ENCODE measurements at places on chromosomes 1 and 21. TPM values are rescaled to one million over a fixed set of nuclear protein-coding genes. Genes with fewer than 3 reads are reported as not detected.

The APCS gene
- 0.06 TPM for polyA plus RNA-seq

The MYBPH gene
- 0.45 TPM for polyA plus RNA-seq

The HNRNPCL1 gene
- not detected for polyA plus RNA-seq

The CNTN2 gene
- 1.2 TPM for polyA plus RNA-seq

The DNM3 gene
- 2.2 TPM for polyA plus RNA-seq

The XCL1 gene
- polyA plus RNA-seq = 1.6 TPM

The CR1 gene
- polyA plus RNA-seq = 0.66 TPM

The POLR3C gene
- polyA plus RNA-seq = 26.1 TPM

The CEP85 gene
- 11.7 TPM for polyA plus RNA-seq

The CTTNBP2NL gene
- 21.6 TPM for polyA plus RNA-seq

The AMIGO1 gene
- 2.0 TPM for polyA plus RNA-seq

The SV2A gene
- polyA plus RNA-seq = 5.1 TPM

The PDC gene
- 0.25 TPM for polyA plus RNA-seq

The PLPP3 gene
- 74.8 TPM for polyA plus RNA-seq

The TEX38 gene
- 0.09 TPM for polyA plus RNA-seq

The PLCH2 gene
- polyA plus RNA-seq = 5.0 TPM

The BRDT gene
- not detected for polyA plus RNA-seq

The CYP4X1 gene
- polyA plus RNA-seq = 3.0 TPM

The RHBDL2 gene
- polyA plus RNA-seq = 0.72 TPM

The HDAC1 gene
- polyA plus RNA-seq = 153 TPM

The BARHL2 gene
- not detected for polyA plus RNA-seq

The GSTM5 gene
- polyA plus RNA-seq = 7.2 TPM

The OXCT2 gene
- polyA plus RNA-seq = 2.4 TPM

The SPRR1B gene
- not detected for polyA plus RNA-seq

The ATP5PB gene
- 333 TPM for polyA plus RNA-seq

The MYCL gene
- polyA plus RNA-seq = 8.5 TPM

The MRPL39 gene
- polyA plus RNA-seq = 33.4 TPM

The OR6K3 gene
- polyA plus RNA-seq = not detected

The KCNA10 gene
- not detected for polyA plus RNA-seq

The BTF3L4 gene
- polyA plus RNA-seq = 39.6 TPM

The OR2M3 gene
- polyA plus RNA-seq = not detected

The C8A gene
- 0.34 TPM for polyA plus RNA-seq

The CD1D gene
- polyA plus RNA-seq = 5.7 TPM

The BMP8B gene
- polyA plus RNA-seq = 8.1 TPM

The NR1I3 gene
- 13.1 TPM for polyA plus RNA-seq

The OR2T2 gene
- polyA plus RNA-seq = not detected

The CR2 gene
- 0.27 TPM for polyA plus RNA-seq

The BATF3 gene
- polyA plus RNA-seq = 3.0 TPM

The RBM11 gene
- polyA plus RNA-seq = 2.2 TPM

The OVAAL gene
- polyA plus RNA-seq = not detected

The FAM163A gene
- polyA plus RNA-seq = 5.5 TPM

The AIM2 gene
- 0.93 TPM for polyA plus RNA-seq

The ERICH3 gene
- 1.1 TPM for polyA plus RNA-seq

The KMO gene
- 0.55 TPM for polyA plus RNA-seq

The CD46 gene
- 288 TPM for polyA plus RNA-seq

The PAPPA2 gene
- polyA plus RNA-seq = 1.4 TPM

The CORT gene
- polyA plus RNA-seq = 1.2 TPM

The C1QA gene
- 91.7 TPM for polyA plus RNA-seq

The USP16 gene
- polyA plus RNA-seq = 45.1 TPM

The C1orf87 gene
- not detected for polyA plus RNA-seq

The FMN2 gene
- polyA plus RNA-seq = 1.8 TPM

The TCHHL1 gene
- not detected for polyA plus RNA-seq

The LGR6 gene
- polyA plus RNA-seq = 0.36 TPM

The ATP5IF1 gene
- 354 TPM for polyA plus RNA-seq

The TAS1R1 gene
- polyA plus RNA-seq = 0.27 TPM

The OR10J5 gene
- polyA plus RNA-seq = 0.07 TPM

The NHLH1 gene
- 0.19 TPM for polyA plus RNA-seq

The SPRR2A gene
- polyA plus RNA-seq = not detected

The AVPR1B gene
- polyA plus RNA-seq = 0.81 TPM

The MDM4 gene
- 40.1 TPM for polyA plus RNA-seq
